ENCODE measurements at places on chromosomes 16 and 17.

DNA sequence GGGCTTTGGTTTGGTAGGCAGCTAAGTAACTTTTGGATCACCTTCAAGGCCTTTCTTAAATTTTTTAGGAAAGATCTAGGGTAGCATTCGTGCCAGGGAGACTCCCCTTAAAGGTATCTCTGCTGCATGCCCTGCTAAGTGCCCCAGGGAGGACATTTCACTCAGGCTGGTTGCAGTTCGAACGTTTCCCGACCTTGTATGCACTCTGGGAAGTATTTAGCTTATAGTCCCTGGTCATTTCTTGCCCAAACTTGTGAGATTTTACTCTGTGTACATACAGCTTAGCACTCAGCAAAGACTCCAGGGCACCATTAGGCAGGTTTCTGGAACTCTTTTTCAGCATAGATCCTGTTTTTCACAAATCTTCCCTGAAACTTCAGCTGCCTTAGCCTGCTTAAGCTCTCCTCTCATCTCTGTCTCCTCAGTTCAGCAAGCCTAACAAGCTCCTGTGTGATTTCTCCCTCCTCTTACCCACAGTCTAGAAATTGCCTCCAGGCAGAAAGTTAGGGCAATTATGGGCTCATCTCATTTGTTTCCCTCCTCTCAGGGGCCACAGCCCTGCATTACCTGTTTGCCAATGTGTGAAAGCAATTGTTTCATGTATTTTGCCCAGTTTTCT lies 84.6 kb downstream of the MRTFB start:
- DNase-seq = no peak

GRCh38 chr16:67563708-67564468 lies 1.6 kb downstream of the CTCF start:
- DNase-seq = peak; percentile 46

- no peak for DNase-seq
Measured at GRCh38 chr16:84879569-84880487, 60.0 kb downstream of the CRISPLD2 start.

GRCh38 chr16:58046936-58047335 lies 21.4 kb downstream of the MMP15 start:
- no peak for DNase-seq

DNA sequence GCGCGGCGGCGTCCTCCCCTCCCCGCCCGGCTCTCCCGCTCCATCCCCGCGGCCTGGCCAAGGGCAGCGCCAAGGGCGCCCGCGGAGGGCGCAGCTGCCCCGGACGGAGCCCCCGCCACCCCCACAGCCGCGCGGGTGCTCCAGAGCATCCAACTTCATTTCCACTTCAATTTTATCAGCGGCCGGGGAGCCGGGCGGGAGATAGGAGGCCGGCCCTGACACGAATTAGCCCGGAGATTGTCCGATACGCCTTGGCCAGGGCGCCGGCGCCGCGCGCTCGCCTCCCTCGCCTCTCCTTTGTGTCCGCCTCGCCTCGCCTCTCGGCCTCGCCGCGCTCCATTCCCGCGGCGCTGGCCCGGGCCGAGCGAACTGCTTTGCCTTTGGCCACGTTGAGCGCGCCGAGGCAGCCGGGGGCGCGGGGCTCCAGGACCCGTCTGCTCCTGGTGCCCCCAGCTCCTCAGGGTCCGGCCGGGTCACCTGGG lies 129.1 kb upstream of the LHX1 start:
- no peak for DNase-seq

- no peak for DNase-seq
Measured at GRCh38 chr17:38922538-38923297, 2.7 kb upstream of the LASP1NB start.

DNA sequence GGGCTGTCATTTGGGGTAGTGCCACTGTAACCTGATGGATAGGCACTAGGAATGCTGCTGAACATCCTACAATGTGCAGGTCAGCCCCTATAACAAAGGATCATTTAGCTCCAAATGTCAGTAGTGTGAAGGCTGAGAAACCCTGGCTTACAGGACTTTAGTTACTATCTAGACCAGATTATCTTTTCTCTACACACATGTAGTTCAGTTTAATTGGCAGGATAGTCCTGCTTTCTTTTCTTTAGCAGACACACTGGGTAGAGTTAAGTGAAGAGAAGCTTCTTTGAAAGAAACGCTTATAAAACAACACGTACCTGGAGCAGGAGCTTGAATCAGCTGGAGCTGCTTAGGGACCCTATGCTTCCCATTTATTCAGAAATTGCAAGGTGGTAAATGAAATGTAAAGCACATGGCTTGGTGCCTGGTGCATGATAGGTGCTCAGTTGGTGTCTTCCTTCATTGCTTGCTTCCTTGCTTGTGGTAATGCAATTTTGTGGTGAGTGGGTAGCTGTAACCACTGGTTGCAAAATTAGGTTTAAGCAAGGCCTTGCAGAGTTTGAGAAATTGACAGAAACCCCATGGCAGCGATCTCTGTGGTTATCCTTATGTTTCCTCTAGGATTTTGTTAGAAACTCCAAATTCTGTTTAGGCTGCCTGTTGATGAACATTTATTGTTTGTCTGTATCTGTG lies 9.4 kb downstream of the METTL9 start:
- DNase-seq = peak; percentile 59

DNA sequence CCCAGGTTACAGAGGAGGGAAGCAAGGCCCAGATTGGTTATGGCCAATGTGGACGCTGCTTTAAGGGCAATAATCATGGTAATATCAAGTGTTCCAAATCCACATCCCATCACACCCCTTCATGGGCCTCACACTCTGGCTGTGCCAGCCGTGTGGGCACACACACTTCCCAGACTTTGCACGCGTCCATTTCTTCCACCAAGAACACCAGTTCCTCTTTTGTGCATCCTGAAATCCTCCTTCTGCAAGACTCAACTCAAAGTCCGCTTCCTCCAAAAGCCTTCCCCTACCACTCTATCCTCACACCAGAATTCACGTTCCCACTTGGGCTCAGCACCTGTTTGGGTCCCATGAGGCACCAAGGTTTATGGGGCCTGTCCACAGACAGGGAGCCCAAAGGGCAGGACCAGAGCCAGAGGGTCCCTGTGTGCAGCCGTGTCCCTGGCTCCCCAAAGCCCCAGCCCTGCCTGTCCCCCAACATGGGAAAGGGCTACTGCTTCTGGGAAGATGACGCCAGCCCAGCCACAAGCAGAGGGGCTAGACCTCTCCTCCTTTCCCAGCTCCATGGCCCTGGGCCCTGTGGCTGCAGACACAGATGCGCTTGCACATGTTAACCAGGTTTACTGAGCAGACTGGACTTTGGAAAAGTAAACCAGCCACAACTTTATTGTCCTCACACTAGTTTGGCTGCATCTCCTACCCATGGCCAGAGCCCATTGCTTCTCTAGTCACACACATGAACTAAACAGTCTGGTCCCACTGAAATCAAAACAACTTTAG lies 20.3 kb downstream of the SPNS3 start:
- DNase-seq = no peak

DNA sequence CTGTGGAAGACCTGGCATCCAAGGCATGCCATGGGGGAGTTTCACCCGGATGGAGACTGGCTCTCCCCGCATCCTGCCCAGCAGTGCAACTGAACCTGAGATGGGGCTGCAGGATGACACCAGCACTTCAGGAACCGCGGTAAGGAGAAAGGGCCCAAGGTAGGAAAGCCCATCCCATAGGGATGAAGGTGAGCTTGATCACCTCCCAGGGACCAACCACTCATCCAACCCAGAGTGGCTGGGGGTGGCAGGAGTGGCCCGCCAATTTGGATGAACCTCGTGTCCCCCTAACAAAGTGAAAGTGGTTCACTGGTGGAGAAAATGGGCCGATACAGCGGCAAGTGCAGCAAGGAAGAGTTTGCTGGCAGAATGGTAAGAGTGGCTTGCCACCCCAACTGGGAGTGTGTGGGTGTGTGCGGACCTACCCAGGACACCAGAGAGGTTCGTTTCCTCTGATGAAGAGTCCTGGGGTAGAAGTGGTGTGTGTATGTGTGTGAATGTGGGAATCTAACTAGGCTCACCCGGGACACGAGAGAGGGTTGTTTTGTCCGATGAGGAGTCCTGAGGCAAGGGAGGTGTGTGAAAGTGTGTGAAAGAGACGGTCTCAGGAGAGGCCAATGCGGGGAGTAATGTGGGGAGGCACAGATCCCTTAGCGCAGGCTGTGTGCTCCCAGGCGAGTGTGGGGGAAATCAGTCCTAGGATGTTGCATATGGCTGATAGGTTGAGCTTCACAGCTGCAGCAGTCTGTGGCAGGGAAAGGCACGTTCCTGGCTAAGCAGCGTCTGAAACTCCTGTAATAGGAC lies 22.6 kb downstream of the ACSM1 start:
- no peak for DNase-seq

DNA sequence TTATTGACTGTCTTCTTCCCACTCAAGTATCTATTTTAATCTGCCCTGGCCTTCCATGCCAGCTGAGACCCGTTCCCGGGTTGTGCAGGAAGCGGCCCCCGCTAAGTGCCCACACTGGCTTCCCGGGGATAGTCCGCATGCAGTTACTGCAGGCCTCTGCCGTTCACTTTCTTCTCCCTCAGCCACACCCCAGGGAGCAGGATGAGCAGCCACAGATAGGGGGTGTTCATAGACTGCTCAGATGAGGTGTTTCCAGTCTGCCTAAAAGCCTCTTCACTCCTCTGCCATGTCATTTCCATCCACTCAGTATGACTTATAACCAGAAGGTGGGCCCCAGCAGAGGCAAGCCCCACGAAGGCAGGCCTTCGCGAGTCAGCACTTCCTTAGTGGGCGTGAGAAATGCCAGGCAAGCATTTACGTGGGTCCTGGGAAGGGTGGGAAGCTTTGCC lies 7.7 kb downstream of the MED9 start:
- DNase-seq = peak; percentile 78

GRCh38 chr16:62478903-62479458 lies 442.7 kb upstream of the CDH8 start:
- no peak for DNase-seq

DNA sequence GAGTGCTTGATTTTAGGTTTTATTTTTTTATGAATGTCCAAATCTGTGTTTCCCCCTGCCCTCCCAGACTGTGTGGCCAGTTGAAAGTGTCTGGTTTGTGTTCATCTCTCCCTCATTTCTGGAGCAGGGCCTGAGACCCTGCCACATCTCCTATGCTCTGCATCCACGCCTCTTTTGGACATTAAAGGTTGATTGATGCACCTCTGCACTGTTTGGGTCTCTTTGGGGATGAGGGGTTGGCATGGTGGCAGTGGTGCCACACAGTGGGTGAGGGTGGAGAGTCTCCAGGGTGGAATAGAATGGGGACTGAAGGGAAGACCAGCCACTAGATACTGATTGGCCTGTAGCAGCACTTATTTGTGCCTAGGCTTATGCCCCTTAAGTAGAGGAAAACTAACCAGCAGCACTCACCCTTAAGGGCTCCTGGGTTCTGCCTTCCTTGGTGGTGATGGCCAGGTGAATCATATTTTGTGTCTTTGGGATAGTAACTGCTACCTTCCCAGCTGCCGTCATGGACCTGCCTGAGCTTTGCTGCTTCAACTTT lies 7.9 kb downstream of the DYNLL2 start:
- DNase-seq = no peak

- peak; percentile 27 for DNase-seq
Measured at GRCh38 chr17:27579304-27579703, 51.7 kb upstream of the LGALS9 start.

DNA sequence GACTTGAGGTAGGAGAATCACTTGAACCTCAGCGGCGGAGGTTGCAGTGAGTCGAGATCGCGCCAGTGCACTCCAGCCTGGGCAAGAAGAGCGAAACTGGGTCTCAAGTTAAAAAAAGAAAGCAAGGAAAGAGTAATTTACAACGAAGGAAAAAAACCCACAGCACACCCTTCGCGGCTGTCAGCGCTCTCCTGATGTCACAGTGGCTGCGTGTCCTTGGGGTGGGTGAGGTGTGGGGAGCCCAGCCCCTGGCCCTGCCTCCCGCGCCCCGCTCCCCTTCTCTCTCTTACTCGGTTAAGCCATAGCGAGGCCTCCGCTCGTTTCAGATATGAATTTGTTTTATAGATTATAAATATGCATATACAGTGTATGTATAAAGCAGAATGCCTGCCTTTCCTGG lies 740 bp upstream of the JPT2 start:
- no peak for DNase-seq
